NCI-H1092 (cell line): ENCODE measurements at places on chromosomes 5 and 9.

DNA sequence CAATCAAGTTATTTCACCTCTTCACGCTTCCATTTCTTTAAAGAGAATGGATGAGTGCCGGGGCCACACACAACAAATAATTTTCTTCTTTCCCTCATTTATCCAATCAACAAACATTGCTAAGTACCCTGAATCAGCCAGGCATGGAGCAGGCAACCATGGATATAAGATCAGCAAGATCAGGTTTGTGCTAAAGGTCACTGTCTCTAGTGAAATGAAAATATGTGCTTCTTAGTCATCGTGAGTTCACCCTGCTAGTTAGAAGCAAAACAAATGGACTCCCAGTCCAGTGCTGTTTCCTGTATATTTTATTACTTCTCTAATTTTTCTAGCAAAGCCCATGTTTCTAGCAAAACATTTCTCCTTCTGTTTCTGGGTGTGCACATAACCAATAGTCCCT, 629.2 kb downstream of the BNC2 start:
- DNase-seq: no peak

- DNase-seq: no peak
Observed at GRCh38 chr5:178269499-178269898, 36.9 kb upstream of the PHYKPL start.

- no peak for DNase-seq
Observed at GRCh38 chr5:14187157-14187556, 44.0 kb downstream of the TRIO start.

DNA sequence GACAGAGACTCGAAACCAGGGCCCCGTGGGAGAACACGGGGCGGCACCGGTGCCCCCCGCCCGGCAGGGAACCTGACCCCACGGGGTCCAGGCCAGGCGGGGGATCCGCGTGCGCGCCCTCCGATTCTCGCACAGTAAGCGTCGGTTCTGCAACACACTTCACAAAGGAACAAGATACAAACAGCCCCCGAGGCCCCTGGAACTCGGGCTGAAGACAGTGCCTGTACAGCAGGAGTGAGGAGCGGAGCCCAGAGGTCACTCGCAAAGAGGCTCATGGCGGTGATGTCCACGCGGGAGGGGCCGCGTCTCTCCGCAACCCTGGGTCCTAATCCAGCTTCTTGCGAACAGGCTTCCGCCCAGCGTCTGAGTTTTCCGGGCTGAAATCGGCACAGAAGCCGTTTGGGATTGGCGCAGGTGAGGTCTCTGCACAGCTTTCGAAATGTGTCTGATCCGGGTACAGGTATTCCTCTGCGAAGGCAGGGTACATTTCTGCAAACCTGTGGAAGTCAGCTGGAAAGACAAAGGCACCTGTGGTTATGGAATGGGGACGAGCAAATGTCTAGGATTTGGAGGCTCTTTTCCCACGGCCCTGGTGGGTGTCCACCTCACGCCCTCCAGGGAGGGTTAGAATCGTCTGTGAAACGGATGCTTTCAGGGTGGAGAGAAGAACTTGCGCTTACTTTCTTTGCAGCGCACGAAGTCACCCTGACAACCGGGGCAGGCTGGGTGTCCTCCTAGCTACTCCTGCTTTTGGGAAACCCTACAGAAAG, 18.3 kb upstream of the SLC6A3 start:
- no peak for DNase-seq

- no peak for DNase-seq
Observed at GRCh38 chr9:128249908-128250838, 25.6 kb downstream of the GOLGA2 start.
